ENCODE measurements at places on chromosomes 13 and 19. TPM values are rescaled to one million over a fixed set of nuclear protein-coding genes. Genes with fewer than 3 reads are reported as not detected.

DNA sequence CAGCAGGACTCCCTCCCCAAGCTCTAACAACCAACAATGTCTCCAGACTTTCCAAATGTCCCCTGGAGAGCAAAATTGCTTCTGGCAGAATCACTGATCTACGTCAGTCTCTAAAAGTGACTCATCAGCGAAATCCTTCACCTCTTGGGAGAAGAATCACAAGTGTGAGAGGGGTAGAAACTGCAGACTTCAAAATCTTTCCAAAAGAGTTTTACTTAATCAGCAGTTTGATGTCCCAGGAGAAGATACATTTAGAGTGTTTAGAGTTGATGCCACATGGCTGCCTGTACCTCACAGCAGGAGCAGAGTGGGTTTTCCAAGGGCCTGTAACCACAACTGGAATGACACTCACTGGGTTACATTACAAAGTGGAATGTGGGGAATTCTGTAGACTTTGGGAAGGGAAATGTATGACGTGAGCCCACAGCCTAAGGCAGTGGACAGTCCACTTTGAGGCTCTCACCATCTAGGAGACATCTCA lies 6.2 kb upstream of the CEACAM5 start:
- H3K36me3 ChIP-seq, result no peaks in the 10 kb centered on the region
- DNase-seq, result no peak
- H3K27ac ChIP-seq, result no peak overlapping the region
- no peaks in the 10 kb centered on the region for H3K27me3 ChIP-seq
- peaks cover 5% of the 10 kb centered on the region for H3K4me1 ChIP-seq
- no peak overlapping the region for H3K4me3 ChIP-seq

DNA sequence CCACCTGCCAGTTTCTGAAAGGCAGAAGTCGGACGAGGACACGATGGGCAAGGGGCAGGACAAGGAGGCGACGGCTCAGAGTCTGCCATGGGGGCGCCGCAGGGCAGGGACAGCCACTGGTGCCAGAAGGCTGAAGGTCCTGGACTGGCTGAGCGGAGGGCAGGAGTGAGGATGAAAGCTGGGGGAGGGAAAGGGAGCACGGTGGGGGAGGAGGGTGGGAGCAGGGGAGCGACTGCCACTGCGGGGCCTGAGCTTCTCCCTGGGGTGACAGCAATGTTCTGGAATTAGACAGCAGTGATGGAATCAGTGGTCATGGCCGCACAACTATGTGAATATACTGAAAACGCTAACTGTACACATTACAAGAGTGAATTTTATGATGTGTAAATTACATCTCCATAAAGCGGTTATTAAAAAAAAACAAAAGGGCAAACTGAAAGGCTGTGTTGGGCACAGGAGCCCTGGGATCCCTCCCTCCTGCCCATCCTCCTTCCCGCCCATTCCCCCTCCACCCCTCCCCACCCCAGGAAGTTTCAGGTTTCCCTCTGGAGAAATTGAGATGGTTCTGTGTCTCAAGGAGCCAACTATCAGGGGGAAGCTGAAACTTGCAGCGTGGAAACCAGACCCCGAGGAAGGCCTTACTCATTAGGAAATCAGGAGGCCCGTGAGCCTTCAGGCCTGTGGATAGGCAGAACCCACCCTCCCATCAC lies 15.9 kb downstream of the MLLT1 start:
- peaks cover 3% of the 10 kb centered on the region for H3K36me3 ChIP-seq
- H3K27me3 ChIP-seq, result no peaks in the 10 kb centered on the region
- no peak overlapping the region for H3K4me3 ChIP-seq

GRCh38 chr19:6039566-6040225 lies 61.8 kb upstream of the RANBP3 start:
- no peaks in the 10 kb centered on the region for H3K36me3 ChIP-seq
- H3K4me3 ChIP-seq, result no peak overlapping the region
- H3K4me1 ChIP-seq, result no peaks in the 10 kb centered on the region
- H3K27me3 ChIP-seq, result no peaks in the 10 kb centered on the region
- H3K27ac ChIP-seq, result no peak overlapping the region

The APC2 gene
- 0.11 TPM for total RNA-seq

The SYDE1 gene
- 13.8 TPM for total RNA-seq

- H3K4me3 ChIP-seq, result no peak overlapping the region
- peak overlapping the region; percentile 53 for H3K27ac ChIP-seq
- no peaks in the 10 kb centered on the region for H3K27me3 ChIP-seq
- DNase-seq, result no peak
Observed at GRCh38 chr19:15114153-15114540, 6.9 kb downstream of the SYDE1 start.

GRCh38 chr19:7922836-7923195 lies 2.7 kb downstream of the SNAPC2 start:
- no peak overlapping the region for H3K4me3 ChIP-seq
- DNase-seq, result no peak
- H3K36me3 ChIP-seq, result peaks cover 10% of the 10 kb centered on the region
- peaks cover 20% of the 10 kb centered on the region for H3K27me3 ChIP-seq
- no peak overlapping the region for H3K27ac ChIP-seq
- peaks cover 48% of the 10 kb centered on the region for H3K4me1 ChIP-seq

The CEACAM7 gene
- not detected for total RNA-seq

- H3K27me3 ChIP-seq, result no peaks in the 10 kb centered on the region
- H3K4me3 ChIP-seq, result no peak overlapping the region
- no peaks in the 10 kb centered on the region for H3K4me1 ChIP-seq
- no peaks in the 10 kb centered on the region for H3K36me3 ChIP-seq
- no peak for DNase-seq
Observed at GRCh38 chr13:85074543-85075313, 724.5 kb downstream of the SLITRK6 start.

DNA sequence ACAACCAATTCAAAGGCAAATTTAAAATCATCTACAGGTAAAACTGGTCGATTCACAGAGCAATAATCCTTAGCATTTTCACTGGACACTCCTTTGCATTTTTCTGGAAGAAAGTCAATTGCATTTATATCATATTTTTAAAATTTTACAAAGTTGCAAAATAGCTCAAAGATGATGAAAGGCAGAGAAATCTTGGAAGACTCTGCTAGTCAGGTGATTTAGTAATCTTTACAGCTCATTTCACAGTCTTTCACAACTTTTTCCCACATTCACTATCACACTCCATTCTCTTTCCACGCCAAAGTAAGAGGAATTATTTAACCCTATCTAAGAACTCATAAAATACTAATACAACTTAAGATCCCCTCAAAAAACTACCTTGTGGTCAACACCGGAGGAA lies 1063.8 kb downstream of the EFNB2 start:
- no peak overlapping the region for H3K4me3 ChIP-seq
- DNase-seq, result no peak
- H3K4me1 ChIP-seq, result no peaks in the 10 kb centered on the region
- no peak overlapping the region for H3K27ac ChIP-seq

DNA sequence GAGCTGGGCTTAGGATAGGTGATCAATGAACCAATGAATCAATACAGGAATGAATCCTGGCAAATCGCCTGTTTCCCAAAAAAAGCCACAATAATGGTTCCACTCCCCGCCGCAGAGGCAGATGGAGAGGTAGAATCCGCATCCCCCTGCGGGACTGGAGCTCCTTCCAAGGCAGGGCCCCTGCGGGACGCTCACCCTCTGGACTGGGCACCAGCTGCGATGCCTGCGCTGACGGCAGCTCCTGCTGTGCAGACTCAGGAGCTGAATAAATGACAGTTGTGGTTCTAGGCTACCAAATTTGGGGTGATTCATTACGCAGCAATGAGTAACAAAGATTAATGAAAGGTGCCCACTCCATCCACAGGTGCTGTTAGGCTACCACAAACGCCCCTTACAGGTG lies 8.8 kb upstream of the CDC34 start:
- H3K4me1 ChIP-seq, result peaks cover 9% of the 10 kb centered on the region
- peaks cover 7% of the 10 kb centered on the region for H3K36me3 ChIP-seq
- peak; percentile 61 for DNase-seq
- H3K27me3 ChIP-seq, result no peaks in the 10 kb centered on the region
- no peak overlapping the region for H3K27ac ChIP-seq
- no peak overlapping the region for H3K4me3 ChIP-seq

The GAMT gene
- 6.4 TPM for total RNA-seq

GRCh38 chr19:23541991-23542390 lies 145.0 kb downstream of the ZNF675 start:
- no peak for DNase-seq
- no peak overlapping the region for H3K4me3 ChIP-seq
- H3K27me3 ChIP-seq, result no peaks in the 10 kb centered on the region
- no peaks in the 10 kb centered on the region for H3K4me1 ChIP-seq

The CCDC169 gene
- 0.26 TPM for total RNA-seq

DNA sequence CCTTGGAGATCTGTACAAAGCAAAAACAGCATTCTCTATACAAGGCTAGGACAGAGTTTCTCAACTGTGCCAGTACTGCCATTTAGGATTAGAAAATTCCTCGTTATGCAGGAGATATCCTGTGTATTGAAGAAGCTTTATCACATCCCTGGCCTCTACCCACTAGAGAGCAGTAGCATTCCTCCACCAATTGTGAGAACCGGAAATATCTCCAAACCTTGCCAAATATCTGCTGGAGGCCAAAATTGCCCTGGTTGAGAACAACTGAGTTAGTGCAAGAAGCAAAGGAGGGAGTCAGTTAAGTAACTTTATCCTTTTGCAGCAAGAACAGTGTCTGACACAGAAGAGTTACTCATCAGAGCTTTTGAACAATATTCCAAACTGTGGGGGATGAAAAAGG lies 16.2 kb upstream of the FREM2 start:
- H3K27me3 ChIP-seq, result no peaks in the 10 kb centered on the region
- H3K4me1 ChIP-seq, result no peaks in the 10 kb centered on the region
- DNase-seq, result no peak
- no peak overlapping the region for H3K4me3 ChIP-seq
